ENCODE measurements at places on chromosomes 5 and 9. TPM values are rescaled to one million over a fixed set of nuclear protein-coding genes. Genes with fewer than 3 reads are reported as not detected.

- DNase-seq, result no peak
These were observed 130.9 kb downstream of the CEMIP2 start for GRCh38 chr9:71637375-71637774.

PCDHA9 gene
- 0.79 TPM for total RNA-seq

GRCh38 chr5:173028811-173029327 lies 27.3 kb upstream of the CREBRF start:
- DNase-seq, result no peak

RPS14 gene
- 3,150 TPM for total RNA-seq

DNA sequence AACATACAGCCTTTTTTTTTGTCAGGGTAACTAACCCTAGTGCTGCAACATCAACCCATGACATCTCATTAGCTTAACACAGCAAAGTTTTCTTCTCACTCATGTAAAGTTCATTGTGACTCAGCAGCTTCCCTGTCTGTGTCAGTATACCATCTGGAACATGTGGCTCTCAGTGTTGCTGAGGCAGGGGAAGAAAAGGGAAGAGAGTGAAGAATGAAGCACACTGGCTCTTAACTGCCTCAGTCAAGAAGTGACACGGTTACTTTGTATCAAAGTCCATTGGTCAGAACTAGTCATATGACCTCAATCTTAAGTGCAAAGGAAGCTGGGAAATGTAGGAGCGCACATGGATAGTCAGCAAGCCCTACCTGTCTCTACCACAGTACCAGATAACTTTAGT lies 185.0 kb upstream of the ELL2 start:
- DNase-seq, result no peak

MLANA gene
- not detected for total RNA-seq

- DNase-seq, result no peak
These were observed 7.7 kb downstream of the AMBP start for GRCh38 chr9:114070188-114071103.

HMMR gene
- total RNA-seq, result 2.6 TPM

PCDHGB1 gene
- 6.0 TPM for total RNA-seq

GRCh38 chr5:68126886-68127285 lies 88.7 kb upstream of the PIK3R1 start:
- no peak for DNase-seq

NSG2 gene
- not detected for total RNA-seq

DNA sequence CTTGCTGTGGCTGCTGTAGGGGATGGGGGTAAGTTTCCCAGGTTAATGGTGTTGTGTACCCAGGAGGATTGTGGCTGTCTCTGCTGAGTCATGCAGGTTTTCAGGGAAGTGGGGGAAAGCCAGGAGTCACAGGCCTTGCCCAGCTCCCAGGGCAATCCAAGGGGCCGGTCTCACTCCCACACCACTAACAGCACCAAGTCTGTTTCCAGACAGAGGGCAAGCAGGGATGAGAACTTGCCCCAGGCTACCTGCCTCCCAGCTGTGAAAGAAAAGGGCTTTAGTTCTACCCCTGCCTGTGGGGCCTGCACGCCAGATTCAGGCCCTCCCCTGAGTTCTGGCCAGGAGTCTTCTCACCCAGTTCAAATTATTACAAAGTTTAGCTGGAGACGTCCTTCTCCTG lies 579.8 kb upstream of the ST8SIA4 start:
- no peak for DNase-seq

GRCh38 chr5:65013166-65013565 lies 244.4 kb downstream of the CWC27 start:
- no peak for DNase-seq

AIF1L gene
- 56.1 TPM for total RNA-seq

DNA sequence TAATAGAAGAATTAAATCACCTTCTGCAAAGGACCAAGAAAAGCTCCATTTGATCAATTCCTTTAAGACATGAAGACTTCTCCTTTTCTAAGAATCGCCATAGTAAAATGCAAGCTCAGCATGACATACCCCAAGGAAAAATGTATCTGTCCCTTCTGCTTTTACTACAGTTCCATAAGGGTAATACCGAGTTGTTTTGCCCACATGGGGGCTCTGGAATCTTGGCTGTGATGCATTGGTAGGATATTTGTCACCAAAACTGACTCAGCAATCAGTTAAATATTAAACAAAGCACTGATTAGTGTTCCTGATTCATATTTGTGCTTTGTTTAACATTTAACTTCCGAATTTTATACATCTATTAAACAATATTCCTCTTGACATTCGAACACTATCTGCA lies 24.3 kb upstream of the KCNIP1 start:
- no peak for DNase-seq

DNA sequence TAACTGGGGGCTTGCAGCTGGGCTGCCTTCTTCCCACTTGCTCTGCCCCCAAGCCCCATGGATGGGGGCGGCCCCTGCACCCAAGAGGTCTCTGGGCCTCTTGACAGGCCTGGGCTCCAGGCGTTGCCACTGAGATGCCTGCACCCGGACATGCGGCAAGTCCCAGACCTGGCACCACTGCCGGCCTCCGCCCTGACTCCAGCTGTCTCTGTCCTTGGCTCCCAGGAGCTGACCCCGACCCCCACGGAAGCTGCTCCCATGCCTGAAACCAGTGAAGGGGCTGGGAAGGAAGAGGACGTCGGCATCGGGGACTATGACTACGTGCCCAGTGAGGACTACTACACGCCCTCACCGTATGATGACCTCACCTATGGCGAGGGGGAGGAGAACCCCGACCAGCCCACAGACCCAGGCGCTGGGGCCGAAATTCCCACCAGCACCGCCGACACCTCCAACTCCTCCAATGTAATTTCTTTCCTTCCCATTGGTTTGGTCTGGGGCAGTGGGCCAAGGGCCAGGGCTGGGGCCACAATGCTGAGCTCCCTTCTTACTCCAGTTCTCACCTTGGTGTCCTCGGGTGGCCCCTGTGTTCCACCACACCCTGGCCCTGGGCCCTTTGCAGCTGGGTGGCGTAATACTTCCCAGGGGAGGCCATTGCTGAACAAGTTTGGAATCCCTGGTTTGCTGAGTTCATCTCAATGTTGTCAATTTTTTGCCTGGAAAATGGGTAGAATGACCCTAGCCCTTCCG lies 88.6 kb downstream of the COL5A1 start:
- DNase-seq, result no peak

TMEM8B gene
- 5.5 TPM for total RNA-seq

DNA sequence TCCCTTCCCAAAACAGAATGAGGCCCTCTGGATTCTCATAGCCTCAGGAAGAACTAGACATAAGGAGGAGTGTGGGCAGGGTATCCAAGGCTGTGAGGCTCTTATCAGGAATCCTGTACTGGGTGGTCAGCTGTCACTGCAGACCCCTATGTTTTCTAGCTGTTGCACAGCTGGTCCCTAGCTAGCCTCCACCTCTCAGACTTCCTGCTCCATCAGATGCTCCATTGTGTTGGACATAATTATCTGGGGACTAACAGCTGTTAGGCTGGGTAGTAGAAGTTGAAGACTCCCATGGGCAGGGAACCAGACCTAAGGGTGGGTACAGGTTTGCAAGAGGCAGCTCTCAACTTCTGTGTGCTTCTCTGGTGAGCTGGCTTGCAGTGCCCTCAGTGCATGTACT lies 18.4 kb downstream of the FAM219A start:
- no peak for DNase-seq

DNA sequence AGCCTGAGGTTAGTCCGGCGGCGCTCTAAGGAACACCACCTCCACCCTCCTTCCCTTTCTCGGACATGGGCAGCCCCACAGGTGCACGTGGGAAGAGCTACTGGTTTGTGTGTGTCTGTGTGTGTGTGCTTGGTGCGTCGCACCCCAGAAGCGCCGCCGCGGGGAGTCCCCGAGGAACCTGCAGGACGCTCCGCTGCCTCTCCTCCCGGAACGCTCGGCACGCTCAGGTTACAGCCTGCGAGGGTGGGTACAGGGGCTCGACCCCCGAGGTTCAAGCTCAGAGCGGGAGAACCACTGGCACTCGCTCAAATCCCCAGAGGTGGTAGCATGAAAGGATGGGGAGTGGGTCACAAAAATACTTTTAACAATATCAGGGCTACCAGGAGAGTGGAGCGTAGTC lies 2.0 kb downstream of the ASTN2 start:
- no peak for DNase-seq

- no peak for DNase-seq
These were observed 336.9 kb downstream of the ARHGEF28 start for GRCh38 chr5:73962801-73963425.

- no peak for DNase-seq
These were observed 15.4 kb upstream of the NPR2 start for GRCh38 chr9:35776018-35776417.

PLEKHG4B gene
- 0.65 TPM for total RNA-seq

DNA sequence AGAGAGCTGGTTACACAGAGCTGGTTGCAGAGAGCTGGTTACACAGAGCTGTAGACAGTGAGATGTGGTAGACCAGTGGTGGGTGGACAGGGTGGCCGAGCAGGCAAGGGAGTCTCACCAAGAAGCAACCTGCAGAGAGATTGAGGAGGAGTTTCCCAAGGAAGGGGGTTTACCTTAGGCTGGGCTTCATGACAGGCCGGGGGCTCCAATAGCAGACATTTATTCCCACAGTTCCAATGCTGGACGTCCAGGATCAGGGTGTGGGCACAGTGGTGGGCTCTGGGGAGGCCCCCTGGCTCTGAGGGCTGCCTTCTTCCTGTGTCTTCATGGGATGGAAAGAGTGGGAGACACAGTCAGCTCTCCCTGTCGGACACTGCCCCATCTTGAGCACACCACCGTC lies 386.9 kb upstream of the IRX4 start:
- no peak for DNase-seq

DNA sequence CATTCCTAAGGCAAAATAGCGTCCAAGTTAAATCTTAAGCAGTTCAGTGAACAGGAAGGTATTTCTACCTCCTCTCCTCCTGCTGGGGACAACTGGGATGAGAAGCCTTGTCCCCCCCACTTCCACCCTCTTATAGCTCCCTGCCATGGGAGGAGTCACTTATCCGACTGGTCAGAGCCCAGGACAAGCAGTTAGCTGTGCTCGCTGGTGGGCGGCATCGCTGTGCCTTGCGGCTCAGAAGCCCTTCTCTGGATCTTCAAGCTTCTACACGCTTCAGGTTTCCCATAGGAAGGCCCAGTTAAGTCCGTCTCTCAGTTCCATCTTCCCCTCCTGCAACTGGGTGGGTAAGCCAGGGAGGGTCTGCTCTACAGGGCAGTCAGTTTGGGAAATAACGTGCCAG lies 77.2 kb downstream of the PAX5 start:
- DNase-seq, result no peak

DNA sequence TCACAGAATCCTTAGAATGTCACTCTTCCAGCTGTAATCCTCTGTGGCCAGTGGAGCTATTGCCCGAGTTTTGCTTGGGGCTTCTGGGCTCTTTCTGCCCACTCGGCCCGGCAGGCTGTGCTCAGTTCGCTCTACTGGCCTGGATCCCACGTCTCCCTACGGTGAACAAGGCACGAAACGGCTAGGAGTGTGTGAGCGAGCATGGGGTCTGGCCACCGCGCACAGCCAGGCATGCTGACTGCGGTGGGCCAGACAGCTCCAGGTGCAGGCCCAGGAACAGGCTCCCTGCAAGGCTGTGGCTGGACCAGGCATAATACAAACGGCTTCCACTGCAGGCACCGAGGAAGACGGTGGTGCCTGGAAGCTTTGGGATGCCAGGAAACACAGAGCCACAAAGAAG lies 2035.5 kb upstream of the ACO1 start:
- no peak for DNase-seq

PLAC8L1 gene
- not detected for total RNA-seq

SLC44A1 gene
- 48.5 TPM for total RNA-seq

SH3RF2 gene
- total RNA-seq, result 0.65 TPM

DNA sequence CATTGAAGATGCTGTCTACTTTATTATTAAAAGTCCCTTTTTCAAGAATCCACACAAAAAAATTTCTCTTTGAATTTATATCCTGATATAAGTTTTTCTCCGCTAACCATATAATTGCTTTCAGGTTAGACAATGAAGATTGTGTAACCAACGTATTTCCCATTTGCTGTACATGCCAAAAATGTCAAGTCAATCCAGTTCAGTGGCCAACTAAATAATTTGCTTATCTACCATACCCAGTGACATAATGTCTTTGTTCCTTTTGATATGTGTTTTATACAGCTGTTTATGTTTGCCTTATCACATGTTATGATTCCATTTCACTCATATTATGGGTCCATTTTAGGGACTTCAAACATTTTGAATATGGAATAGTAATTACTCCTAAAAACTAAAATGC lies 349.9 kb downstream of the EFNA5 start:
- no peak for DNase-seq

AK1 gene
- total RNA-seq, result 59.9 TPM

HTR4 gene
- total RNA-seq, result not detected

GRCh38 chr5:43661102-43661501 lies 58.1 kb downstream of the NNT start:
- DNase-seq, result no peak

GRCh38 chr9:38287420-38287985 lies 105.0 kb upstream of the ALDH1B1 start:
- DNase-seq, result no peak

PCDHB7 gene
- total RNA-seq, result 3.3 TPM

STPG3 gene
- total RNA-seq, result not detected

PCAT7 gene
- not detected for total RNA-seq

ROR2 gene
- 6.3 TPM for total RNA-seq

DNA sequence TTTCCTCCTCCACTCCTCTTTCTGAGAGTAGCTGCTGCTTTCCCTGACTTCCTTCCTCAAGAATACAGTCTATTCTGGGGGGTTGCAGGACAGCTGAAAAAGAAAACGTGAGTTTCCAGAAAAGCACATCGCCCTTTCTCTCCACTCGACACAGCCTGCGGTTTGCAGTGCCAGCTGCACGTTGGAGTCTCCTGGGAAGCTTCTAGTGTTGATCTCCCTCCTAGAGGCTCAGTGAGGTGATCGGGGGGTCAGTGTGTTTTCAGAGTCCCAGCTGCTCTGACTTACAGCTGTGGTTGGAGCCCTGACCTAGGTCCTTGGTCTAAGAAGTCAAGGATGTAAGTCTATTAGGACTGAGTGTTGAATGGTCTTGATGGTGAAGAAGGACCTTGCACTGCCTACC lies 25.0 kb upstream of the SUSD3 start:
- no peak for DNase-seq

ELP1 gene
- total RNA-seq, result 19.4 TPM

DNA sequence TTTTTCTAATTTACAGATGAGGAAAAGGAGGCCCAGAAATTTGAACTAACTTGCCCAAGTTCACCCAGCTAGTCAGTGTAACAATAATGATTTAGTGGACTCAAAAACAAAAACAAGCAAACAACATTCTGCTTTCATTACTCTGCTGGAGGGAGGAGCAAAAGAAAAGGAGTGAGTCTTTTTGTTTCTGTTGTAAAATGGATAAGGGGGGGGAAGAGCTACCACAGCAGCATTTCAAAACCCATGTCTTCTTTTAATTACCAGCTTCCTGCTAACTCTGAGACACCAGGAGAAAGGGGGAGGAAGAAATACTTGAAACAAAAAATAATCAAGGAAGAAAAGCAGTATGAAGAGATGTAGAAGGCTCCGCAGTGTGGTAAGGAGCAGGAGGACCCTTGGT lies 39.2 kb upstream of the EQTN start:
- DNase-seq, result no peak

GRCh38 chr5:89694026-89694550 lies 715.5 kb downstream of the CETN3 start:
- DNase-seq, result no peak

Data from omental fat pad (tissue), 4 donors.